ENCODE measurements at places on chromosomes 11 and 22.

DNA sequence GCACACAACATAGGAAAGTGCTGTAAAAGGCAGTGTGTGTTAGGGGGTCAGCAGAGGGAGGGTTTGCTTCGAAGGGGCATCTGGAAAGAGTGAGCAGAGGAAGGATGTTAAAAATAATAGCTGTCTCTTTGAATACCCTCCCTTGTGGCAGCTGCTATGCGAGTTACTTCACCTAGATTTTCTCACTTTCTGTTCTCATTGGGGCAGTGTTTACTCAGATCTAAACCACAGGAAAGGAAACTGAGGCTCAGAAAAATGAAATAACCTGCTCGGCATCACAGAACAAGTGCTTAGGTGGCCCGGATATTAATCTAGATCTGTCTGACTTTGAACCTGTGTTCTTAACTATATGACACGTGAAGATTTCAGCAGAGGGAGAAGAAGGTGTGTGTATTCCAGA, 125.3 kb downstream of the C11orf91 start:
- DNase-seq, result no peak

DNA sequence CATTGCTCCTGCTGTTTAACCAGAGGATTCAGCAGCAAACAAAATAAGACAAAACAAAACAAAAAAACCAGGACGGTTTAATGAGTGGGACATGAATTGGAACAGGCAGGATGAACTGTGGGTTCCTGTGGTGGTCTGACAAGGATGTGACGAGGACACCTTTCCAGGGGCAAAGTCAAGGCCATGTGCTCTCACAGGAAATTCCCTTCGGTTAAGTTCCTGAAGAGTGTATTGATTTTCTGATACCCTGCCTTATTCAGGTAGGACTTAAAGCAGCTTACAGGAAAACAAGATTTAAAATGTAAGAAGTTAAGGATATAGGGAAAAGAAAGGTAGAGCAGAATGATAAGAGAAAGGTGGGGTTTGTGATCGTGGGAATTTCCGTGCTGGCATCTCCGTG, 8.5 kb upstream of the PLET1 start:
- no peak for DNase-seq

DNA sequence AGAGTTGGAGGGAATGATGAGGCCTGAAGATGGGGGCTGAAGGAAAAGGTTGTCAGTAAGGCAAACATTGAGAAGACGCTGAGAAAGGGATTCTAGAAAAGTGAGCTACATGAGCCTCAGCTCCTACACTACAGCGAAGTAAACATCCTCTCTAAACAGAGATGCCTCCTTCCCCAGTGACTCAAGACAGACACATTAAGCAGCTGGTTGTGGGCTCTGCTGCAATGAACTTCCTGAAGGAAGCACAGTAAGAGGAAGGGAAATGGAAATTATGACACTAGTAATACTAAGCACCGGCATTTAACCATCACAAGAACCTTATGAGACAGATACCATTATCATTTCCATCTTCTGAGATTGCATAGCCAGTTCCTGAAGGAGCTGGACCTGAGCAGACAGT, 190.5 kb downstream of the C11orf87 start:
- no peak for DNase-seq

DNA sequence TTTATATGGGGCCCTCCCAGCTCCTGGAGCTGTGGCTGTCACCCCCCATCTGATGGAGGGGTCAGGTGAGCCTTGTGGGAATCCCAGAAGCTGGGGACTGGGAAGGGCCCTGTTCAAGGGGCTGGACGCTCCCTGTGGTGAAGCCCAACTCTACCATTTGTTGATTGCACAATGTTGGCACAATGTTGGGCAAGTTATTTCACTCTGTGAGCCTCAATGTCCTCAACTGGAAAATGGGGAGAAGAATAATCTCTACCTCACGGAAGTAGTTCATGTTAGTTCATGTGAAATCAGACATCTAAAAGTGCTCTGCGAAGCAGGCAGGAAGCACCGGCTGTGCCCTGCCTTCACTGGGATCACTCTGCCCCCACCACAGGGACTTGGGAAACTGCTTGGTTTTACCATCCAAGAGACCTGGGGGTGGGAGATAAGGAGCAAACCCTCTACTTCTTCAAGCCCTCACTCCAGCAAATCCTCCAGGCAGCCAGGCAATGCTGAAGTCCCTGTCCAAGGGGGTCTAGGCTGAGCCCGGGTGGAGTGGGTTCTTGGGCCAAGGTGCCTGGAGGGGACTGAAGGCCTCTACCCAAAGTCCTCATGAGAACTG, 715 bp upstream of the PRR5 start:
- DNase-seq, result no peak

DNA sequence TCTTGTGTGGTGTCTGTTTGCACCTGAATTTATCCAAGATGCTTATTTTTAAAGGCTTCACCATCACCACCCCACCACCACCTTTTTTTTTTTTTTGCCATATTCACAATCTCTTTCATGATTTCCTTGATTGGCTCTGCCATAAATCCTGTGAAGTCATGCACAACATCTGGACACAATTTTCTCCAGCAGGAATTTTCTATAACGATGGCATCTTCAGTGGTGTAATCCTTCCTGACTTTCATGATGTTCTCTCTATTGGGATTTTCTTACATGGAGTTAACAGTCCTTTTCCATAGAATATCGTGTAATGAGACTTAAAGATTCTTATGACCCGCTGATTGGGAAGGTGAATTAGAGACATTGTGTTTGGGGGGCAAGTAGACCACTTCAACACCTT, 17.8 kb downstream of the ZFP91 start:
- no peak for DNase-seq

DNA sequence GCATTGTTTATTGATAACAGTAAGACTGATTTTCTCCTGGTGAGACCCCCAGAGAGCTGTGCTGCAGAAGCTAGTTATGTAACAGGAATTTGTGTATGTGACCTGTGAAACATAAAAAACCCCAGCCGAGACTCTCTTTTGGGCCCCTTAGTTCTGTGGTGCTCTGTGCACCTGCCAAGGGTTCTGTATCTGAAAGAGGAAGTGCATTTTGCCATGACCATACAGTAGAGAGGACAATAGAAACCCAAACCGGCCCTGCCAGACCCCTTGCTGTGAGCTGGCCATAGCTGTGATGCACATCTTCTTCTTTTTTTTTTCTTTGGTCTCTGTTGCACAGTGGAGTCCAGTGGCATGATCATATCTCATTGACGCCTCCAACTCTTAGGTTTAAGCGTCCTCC, 31.4 kb upstream of the APOL5 start:
- DNase-seq, result no peak

- no peak for DNase-seq
These were observed 2.6 kb downstream of the CDPF1 start for GRCh38 chr22:46247443-46247975.
